ENCODE measurements at places on chromosomes 1 and 21.

- peak; percentile 41 for DNase-seq
These were observed 37.8 kb upstream of the SIPA1L2 start for GRCh38 chr1:232667778-232668165.

DNA sequence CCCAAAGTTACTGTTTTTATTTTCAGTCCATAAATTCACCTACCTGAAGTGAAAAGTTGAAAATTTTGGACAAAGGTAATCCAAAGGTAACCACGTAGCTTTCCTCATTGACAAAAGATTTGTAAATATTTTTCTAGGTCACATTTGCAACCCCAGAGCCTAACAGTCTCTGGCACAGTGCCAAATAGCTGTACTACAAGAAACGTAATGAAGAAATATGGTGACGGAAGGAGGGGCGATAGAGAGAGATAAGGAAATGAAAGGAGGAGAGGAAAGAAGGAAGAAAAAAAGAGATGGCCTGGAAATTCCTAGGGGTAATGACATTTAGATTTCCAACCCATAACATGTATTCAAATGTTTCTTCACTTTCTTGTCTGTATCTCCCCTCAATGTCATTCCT, 159.4 kb downstream of the BARHL2 start:
- no peak for DNase-seq

GRCh38 chr21:32237021-32237420, 41.8 kb downstream of the MIS18A start:
- no peak for DNase-seq

GRCh38 chr1:9990944-9991343, 6.1 kb upstream of the RBP7 start:
- no peak for DNase-seq

GRCh38 chr1:20059847-20060246, 10.1 kb upstream of the PLA2G5 start:
- no peak for DNase-seq

DNA sequence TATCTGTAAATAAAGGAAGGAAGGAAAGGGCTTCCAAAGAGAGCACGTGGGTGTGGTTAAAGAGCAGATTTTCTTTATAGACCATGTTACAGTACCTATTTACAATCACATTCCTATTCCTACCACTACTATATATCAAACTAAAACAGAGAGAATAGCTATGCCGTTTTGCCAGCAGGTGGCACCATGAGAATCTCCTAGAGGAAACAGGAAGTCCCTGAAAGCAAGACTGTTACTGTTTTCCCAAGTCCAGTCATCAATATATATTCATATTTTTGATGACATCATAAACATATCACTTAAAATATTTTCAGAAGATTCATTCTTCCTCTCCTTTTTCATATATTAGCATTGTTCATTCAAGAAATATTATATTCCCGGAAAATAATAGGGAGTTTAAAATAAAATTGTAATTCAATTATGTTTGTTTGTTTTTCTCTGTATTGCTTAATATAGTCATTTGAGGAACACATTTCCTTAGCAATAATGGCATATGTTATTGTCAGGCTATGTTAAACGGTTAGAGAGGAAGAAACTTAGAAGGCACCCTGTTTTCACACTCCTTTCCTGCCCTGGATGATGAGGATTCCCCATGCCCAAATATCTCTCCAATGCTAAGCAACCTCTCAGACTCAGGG, 6.6 kb downstream of the CCDC190 start:
- peak; percentile 71 for DNase-seq

GRCh38 chr1:116568662-116569380, 2.0 kb downstream of the CD58 start:
- DNase-seq = no peak

DNA sequence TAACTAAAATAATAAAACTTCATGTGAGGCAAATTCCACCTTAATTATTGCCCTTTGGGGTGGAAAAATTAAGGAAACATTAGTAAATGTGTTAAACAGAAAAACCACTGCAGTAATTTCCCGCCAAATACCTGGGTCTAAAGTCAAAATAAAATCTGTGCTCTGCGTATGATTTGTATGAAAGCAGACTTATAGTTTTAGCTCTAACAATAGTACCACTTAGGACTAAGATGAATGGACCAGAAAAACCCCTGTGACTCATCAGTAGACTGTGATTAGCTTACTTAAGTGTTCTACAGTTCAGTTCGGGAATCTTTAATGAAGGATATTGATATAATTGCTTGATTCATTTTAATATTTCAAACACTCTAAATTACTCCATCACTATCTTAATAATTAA, 23.3 kb upstream of the C1orf105 start:
- peak; percentile 56 for DNase-seq

DNA sequence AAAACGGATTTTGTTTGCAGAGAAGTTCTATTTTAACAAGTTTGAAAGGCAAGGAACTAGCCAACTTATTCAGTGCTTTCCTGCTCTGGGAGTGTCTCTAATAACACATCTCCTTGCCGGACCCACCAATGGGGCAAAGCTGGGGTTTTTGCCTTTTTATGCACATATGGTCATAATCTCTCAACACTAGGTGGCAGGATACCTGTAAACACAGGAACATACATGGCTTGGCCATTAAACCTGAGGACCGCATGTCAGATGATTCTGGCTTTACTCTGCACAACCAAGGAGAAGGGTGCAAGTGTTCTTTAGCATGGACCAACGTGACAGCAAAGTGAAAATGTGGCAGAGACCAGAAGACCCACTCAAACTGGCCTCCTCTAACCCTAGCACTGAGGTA, 4.9 kb downstream of the TMEM9 start:
- peak; percentile 29 for DNase-seq

DNA sequence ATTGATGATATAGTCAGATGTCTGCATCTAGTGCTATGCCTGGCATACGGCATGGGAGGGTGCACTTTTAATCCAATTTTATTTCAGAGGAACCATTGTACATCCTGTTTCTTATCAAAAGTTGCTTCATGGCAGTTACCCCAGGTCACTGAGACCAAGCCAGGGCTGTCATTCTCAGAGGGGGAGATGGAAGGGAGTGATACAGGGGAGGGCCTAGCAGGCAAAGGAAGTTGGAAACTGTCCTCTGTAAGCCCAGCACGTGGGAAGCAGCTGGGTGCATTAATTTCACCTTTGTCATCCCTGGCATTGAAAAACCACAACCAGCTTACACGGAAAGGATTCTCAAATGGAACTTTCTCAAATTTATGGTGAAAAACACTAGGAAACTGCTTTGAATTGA, 458.7 kb upstream of the ADAMTS5 start:
- DNase-seq = peak; percentile 70

- DNase-seq = no peak
These were observed 257.7 kb upstream of the SGIP1 start for GRCh38 chr1:66276218-66276617.

- no peak for DNase-seq
These were observed 71.0 kb upstream of the ACTRT2 start for GRCh38 chr1:2949966-2950925.

GRCh38 chr1:245571815-245572294, 417.1 kb downstream of the KIF26B start:
- DNase-seq = no peak
